Left colon (tissue), 2 donors: ENCODE measurements at places on chromosomes 16 and 17. TPM values are rescaled to one million over a fixed set of nuclear protein-coding genes. Genes with fewer than 3 reads are reported as not detected.

- no peak for DNase-seq
Observed at GRCh38 chr16:57774705-57775285, 27.5 kb downstream of the KIFC3 start.

DNA sequence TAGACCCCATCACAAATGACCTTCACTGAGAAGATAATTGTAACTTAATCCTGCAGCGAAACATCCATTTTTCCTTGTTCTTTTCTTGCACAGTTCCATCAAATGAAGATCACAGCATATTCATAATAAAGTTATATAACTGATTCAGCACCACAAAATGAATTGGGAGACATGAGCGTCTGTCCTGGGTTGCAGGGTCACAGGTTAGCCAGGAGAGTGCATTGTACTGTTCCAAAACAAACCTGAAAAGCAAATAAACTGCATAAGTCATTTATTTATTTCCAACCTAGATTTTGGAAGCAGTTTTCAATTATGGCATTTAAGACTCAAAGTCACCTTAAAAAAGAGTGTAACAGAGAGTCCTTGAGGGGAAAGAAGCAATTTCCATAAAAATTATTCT is 18.6 kb upstream of the INTS2 start:
- DNase-seq: no peak

Gene ADAM11
- 0.42 TPM for total RNA-seq

- DNase-seq: peak; percentile 87
Observed at GRCh38 chr17:19317359-19318095, 45.0 kb downstream of the B9D1 start.

- no peak for DNase-seq
Observed at GRCh38 chr16:30998852-30999761, 11.3 kb downstream of the STX1B start.

Gene CDH5
- total RNA-seq: 7.7 TPM

GRCh38 chr17:83086199-83086880 is 6.9 kb downstream of the METRNL start:
- DNase-seq: no peak

DNA sequence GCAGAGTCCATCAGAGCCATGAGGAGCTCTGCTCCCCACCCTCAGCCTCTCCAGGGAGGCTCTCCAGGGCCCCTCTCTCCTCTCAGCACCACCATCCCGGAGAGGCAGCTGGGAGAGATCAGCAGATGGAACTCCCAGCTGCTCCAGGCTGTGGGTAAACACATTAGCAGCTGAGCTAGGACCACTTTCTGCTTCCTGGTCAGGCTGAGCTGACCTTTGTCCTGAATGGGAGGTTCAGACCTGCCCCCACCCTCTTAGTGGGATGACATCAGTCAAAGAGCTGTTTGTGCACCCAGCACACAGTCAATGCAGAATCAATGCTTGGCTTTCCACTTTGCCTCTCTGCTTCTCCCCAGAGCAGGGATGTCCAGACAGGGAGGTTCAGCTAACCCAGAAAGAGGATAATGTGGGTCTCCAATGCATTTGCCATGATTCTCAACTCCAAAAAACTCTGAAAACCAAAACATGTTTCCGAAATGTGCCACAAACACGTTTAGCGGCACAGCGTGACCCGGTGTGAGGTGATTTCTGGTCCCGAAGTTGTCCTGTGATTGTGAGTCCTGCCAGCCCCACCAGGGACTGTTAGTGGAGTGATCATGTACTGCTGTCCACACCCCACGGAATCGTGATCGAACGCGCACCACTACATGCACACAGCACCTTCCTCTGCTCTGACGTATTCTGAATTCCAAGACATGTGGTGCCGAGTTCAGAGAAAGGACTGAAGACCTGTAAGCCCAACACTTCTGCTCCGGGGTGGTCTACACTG is 6.7 kb downstream of the GPR142 start:
- DNase-seq: peak; percentile 56

GRCh38 chr17:20121359-20122253 is 112.4 kb downstream of the SPECC1 start:
- DNase-seq: peak; percentile 41

Gene MGAT5B
- total RNA-seq: 0.46 TPM

Gene ZNF213
- 12.3 TPM for total RNA-seq

DNA sequence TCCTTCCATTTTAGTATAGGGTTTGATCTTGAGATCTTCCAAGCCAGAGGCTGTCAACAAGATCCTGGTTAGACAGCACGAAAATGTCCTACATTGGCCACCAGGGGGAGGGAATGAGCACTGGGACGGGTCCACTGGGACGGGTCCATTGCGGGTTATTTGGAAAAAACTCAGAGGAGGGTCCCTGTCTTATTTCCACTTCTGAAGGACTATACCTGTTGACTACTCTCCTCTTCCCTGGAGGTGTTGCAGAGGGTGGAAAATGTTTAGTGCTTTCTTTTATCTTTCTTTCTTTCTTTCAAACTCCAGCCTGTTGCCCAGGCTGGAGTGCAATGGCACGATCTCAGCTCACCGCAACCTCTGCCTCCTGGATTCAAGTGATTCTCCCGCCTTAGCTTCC is 2.5 kb downstream of the TTLL6 start:
- DNase-seq: no peak
